ENCODE measurements at places on chromosomes 6 and 20.

DNA sequence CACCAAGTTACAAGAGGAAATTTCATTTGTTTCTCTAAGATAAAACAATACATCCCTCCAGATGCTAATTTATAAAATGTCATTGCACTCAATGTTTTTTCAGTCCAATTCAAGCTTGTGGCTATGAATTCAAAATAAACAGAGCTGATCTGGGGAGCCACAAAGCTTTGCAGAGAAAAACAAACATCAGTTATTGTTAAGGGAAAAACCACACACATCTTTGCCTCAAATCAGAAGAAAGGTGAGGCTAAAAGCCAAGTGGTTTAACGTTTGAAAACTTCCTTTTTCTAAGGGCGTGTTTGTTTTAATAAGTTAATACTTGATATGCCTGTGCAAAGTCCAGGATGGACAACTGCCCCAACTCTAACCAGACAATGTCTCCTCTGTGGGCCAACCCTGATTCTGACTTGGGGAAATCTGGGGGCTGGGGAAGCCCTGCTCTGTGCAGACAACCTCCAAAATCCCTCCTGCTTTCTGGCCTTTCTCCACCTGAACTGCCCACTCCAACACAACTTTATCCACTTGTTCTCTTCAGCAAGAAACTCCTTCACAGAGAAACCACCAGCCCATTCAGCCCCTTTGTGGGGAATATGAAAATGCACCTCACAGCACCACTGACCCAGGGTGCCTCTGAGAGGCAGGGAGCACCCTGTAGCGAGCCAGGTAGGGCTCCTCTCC is 44.6 kb upstream of the NT5E start:
- no peak for DNase-seq

DNA sequence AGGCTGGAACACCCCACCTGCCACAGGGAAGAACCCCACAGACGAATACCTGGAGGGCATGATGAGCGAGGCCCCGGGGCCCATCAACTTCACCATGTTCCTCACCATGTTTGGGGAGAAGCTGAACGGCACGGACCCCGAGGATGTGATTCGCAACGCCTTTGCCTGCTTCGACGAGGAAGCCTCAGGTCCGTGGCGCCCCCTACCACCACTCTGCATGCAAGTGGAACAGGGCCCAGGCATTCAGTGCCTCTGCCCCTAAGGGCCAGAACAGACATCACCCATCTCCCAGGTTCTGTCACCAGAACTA is 6.6 kb downstream of the MYL9 start:
- DNase-seq: no peak

DNA sequence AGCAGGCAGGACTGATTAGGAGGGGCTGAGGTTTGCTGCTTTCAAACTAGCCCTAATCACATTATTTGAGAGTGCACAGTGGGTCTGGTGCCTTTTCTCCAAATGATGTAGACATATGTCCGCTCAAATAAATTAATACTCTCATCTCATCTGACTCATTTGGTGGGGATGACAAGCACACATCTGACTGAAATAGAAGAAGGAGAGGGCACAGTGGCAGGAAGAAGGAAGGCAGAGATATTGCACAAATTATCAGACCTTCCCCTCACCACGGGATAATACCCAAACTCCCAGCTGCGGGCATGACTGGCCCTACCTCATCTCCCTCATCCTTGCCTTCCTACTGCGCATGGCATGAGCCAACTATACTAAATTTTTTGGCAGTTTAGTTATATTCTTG is 33.9 kb upstream of the TNFRSF21 start:
- DNase-seq: no peak

GRCh38 chr6:36368921-36369865 is 18.3 kb downstream of the ETV7 start:
- peak; percentile 92 for DNase-seq

GRCh38 chr6:89734526-89734925 is 85.1 kb downstream of the MDN1 start:
- no peak for DNase-seq

DNA sequence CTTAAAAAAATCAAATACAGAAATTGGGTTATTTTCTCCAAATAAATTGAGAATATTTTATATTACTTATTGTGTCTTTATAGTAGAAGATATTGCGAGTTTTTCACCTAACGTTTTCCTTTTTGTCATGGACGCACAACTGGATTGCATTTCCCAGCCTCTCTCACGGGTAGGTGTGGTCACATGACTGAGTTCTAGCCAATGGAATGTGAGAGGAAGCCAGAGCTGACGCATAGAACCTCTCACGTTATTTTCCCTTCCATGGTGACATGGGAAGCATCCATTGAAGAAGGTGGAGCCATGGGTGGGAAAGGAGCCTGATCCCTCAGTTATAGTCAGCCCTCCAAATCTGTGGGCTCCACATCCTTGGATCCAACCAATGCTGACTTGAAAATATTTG is 155.9 kb upstream of the UST start:
- DNase-seq: no peak

Measured in cardiac muscle cell (in vitro differentiated cells and primary cell).